ENCODE measurements at places on chromosomes 11 and 22. TPM values are rescaled to one million over a fixed set of nuclear protein-coding genes. Genes with fewer than 3 reads are reported as not detected.

DNA sequence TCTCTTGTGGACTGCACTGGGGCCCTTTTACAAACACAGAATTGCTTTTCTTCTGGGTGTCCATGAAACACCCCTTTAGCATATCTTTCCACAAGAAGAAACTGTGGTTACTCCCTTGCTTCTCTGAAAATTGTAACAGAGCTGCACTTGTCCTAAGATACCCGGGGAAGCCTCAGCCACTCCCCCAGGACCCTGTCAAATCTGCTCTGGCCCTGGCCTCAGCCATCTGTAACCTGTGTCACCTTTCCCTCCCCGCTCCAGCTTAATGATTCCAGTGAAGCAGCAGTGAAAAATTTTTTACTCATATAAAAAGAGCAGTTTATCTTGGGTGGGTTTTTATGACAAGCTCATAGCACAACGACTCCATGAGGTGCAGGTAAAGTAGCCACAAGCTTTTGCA, 3.4 kb upstream of the DUSP18 start:
- DNase-seq, result no peak

DNA sequence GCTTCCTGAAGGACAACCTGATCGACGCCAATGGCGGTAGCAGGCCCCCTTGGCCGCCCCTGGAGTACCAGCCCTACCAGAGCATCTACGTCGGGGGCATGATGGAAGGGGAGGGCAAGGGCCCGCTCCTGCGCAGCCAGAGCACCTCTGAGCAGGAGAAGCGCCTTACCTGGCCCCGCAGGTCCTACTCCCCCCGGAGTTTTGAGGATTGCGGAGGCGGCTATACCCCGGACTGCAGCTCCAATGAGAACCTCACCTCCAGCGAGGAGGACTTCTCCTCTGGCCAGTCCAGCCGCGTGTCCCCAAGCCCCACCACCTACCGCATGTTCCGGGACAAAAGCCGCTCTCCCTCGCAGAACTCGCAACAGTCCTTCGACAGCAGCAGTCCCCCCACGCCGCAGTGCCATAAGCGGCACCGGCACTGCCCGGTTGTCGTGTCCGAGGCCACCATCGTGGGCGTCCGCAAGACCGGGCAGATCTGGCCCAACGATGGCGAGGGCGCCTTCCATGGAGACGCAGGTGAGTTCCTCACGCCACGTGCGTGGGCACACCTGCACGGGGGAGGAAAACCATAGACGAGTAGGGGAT, 1.5 kb downstream of the BCR start:
- DNase-seq, result no peak

DNA sequence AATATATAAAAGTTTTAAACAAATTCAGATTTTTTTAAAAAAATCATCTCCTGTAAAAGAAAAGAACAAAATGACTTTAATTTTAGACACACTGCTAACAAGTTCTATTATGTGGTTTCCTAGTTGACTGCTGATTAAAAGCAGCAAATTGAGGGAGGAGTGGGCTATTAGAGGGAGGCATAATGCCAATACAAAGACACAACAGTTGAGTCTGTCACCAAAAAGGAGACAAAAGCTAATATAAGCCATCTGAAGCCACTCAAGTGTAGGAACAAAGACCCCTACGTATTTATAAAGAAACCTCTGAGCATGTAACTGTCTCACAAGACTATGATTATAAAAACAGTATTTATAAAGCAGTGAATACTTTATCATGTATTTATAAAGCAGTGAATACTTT, 28.6 kb downstream of the TMEM123 start:
- no peak for DNase-seq

DNA sequence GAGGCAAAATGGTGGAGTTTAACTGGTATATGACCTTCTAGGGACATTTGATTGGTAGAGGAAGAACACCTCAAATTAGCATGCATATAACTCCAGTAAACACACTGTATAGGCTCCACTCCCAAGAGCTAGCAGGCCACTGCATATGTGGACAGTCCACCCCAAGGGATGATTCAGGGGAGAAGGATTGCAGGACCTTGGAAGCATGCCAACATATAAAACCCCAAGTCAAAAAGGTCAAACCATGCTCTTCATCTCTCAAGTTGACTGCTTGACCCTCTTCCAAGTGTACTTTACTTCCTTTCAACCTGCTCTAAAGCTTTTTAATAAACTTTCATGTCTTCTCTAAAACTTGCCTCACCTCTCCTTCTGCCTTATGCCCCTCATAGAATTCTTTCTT, 459.9 kb upstream of the CCDC179 start:
- peak; percentile 81 for DNase-seq

- no peak for DNase-seq
Measured at GRCh38 chr11:103222806-103223205, 113.6 kb downstream of the DYNC2H1 start.

- peak; percentile 92 for DNase-seq
Measured at GRCh38 chr11:94767701-94768601, at the start of gene AMOTL1. TSS of gene AMOTL1 (plus strand) at chr11:94768356. CDS start at chr11:94768512, 156 bp downstream.

The CNIH2 gene
- total RNA-seq, result 2.0 TPM

The ROM1 gene
- total RNA-seq, result 8.1 TPM

DNA sequence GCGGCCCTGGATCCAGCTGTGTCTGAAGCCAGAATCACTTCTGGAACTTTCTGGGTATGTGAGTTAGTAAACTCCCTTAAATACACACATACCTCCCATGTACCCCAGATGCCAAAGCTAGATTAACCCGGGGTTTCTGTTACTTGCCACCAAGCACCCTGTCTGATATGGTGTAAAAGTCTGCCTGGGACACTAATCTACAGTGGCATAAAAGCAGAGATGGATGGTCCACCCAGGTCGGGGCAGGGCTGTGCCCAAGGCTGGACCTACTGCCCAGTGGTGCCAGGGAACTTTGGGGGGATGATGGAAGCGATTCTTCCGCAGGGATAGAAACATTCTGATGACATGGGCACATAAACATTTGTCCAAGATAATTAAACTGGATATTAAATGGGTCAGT, 12.7 kb downstream of the MRGPRF start:
- DNase-seq, result no peak

DNA sequence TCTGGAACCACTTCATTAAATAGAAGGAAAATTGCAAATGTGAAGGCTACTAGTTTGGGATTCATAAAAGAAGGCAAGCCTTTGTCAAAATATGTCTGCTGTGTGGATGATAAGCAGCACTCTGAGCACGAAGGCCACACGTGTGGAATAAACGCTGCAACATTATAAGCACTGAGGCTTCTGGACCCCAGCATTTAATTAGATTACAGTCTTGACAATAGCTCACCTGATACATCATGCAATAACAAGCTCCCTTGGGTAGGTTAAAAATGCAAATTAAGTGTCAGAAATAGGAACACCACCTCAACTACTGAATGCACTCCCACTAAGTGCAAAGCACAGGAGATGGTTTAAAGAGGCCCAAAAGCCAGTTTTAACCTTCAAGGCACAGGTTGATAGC, 179.3 kb downstream of the LARGE1 start:
- DNase-seq, result no peak

The DAGLA gene
- total RNA-seq, result 3.3 TPM

The PVALB gene
- total RNA-seq, result not detected

The SLC36A4 gene
- total RNA-seq, result 12.0 TPM

DNA sequence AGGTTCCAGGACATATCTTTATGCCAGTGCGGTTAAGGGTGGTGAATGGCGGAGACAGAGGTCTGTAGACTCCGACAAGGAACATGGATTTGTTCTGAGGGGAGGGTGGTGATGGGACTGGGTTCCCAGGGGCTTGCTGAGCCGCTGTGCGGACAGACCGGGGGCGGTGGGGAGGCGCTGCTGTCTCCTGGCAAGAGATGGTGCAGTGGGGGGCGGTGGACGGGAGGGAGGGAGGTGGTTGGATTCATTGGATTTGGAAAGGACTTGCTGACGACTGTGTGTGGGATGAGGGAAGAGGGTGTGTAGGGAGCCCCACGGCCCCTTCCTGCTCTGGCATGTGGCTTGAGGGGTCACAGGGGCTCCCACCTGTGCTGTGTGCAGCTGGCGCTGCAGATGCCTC, 43.2 kb downstream of the FLRT1 start:
- no peak for DNase-seq

The MPZL3 gene
- total RNA-seq, result 8.7 TPM

The CSRP3 gene
- total RNA-seq, result not detected

- DNase-seq, result no peak
Measured at GRCh38 chr11:10518891-10519290, 22.1 kb downstream of the RNF141 start.

GRCh38 chr22:27751277-27752070, 50.1 kb downstream of the MN1 start:
- DNase-seq, result no peak

The SUSD2 gene
- 0.15 TPM for total RNA-seq

DNA sequence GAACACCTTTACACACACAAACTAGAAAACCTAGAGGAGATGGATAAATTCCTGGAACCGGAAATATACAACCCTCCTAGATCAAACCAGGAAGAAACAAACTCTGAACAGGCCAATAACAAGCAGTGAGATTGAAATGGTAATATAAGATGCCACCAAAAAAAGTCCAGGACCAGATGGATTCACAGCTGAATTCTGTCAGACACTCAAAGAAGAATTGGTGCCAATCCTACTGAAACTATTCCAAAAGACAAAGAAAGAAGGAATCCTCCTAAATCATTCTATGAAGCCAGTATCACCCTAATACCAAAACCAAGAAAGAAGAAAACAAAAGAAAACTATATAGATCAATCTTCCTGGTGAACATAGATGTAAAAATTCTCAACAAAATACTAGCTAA, 33.9 kb downstream of the PIWIL3 start:
- no peak for DNase-seq

The UPK2 gene
- not detected for total RNA-seq

- no peak for DNase-seq
Measured at GRCh38 chr11:17609291-17610084, 62.4 kb downstream of the OTOG start.

The OR8K5 gene
- total RNA-seq, result not detected

The IL10RA gene
- total RNA-seq, result 0.07 TPM

DNA sequence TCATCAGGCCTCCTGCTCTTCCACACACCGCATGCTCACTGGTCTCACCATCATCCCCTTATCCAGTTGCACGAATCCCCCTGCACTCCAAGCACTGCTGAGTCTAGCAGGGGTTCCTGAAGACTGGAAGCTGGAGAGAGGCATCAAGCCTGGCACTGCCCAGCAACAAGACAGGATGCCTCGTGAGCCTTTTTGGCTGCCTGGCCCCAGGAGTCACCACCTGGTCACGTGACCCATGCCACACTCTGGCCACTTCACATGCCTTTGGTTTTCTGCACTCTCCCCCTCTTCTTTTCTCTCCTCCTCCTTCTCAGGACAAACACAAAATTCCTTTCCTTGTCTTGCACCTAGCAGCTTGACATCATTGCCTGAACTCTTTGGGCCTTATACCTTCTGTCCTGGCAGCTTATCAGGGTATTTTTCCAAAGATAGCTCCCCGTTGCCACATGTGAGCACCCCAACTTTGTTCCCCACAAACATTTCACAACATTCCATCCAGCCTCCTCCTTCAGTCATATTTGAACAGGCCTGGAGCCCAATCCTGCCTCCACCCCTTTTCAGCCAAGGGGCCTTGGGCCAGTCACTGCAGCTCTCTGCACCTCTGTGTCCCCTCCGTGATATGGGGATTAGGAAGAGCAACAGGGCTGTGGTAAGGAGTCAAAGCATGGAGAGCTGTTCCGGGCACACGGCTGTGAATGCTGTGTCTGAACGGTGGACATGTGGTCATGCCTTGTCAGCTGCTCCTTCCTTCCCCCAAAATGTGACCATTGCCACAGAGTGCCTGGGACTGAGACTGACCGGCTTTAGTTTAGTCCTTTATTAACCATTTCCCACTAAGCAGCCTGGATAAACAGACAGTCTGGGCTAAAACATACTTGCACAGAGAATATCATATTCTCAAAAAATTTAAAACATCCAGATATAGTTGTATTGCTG, 2.8 kb upstream of the PACSIN2 start:
- peak; percentile 76 for DNase-seq

The CPT1B gene
- total RNA-seq, result 2.4 TPM

DNA sequence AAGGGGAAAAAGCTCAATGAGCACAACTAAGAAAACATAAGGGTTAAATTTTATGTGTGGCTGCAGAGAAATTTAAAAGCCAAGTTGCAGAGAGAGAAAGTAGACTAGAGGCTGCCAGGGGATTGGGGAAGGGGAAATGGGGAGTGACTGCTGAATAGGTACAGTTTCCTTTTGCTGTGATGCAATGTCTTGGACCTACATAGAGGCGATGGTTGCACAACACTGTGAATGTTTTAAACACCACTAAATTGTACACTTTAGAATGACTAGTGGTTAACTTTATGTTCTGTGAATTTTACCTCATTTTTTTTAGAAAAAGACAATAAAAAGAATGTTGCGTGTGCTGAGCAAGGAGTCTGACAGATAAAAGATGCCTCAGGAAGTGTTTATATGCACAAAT, 36.5 kb downstream of the TENM4 start:
- DNase-seq, result no peak

DNA sequence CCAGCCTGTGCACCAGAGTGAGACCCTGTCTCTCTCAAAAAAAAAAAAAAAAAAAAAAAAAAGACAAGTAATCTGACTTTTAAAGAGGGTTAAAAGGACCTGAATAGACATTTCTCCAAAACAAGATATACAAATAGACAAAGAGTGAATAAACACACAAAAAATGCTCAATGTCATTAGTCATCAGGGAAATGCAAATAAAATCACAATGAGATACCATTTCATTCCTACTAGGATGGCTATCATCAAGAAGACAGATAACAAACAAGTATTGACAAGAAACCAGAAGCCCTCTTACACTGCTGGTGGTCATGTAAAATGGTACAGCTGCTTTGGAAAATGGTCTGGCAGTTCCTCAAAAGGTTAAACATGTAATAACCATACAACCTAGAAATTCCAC, 4.1 kb downstream of the RIC3 start:
- no peak for DNase-seq

GRCh38 chr22:40220316-40221054, 42.8 kb downstream of the TNRC6B start:
- no peak for DNase-seq

- DNase-seq, result no peak
Measured at GRCh38 chr11:35056391-35057093, 82.4 kb upstream of the CD44 start.

The POU2F3 gene
- not detected for total RNA-seq

- DNase-seq, result peak; percentile 8
Measured at GRCh38 chr11:124538019-124538418, 5.4 kb downstream of the OR8B12 start.

DNA sequence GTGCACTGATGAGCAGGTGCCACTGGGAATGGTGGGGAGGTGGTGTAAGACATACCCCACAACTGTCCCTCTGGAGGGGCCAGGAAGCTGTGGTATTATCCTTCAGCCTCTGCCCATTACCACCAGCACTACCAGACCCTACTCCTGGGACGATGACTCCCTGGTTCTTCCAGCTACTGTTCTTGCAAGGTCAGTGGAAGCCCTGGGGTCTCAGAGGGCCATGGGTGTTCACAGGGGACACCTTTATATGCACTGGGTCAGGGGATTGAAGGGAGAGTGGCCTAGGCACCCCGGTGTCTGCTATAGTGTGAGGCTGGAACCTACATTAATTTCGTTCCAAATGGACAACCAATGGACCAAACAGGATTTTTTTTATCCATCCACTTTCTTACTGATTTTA, 102.1 kb downstream of the RPS6KA4 start:
- no peak for DNase-seq

- peak; percentile 95 for DNase-seq
Measured at GRCh38 chr11:12150831-12151382, 40.5 kb downstream of the MICAL2 start.
